NCI-H1092 (cell line): ENCODE measurements at places on chromosomes 6 and 20.

DNA sequence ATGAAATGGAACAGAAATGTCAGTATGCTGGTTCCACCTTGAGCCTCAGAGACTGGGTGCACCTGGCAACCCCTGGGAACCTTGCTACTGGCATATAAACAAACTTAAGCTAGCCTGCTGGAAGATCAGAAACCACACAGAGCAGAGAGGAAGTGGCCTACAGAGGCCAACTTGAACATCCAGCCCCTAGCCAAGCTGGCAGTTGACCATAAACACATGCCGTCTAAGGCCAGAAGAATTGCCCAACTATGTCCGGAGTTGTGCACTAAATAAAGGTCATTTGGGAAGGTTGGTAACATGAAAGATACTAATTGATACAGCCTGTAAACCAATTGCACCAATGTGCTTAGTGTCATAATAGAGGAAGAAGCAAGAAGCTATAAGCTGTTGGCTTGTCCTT, 266.6 kb upstream of the BTBD3 start:
- DNase-seq, result no peak

GRCh38 chr6:15888798-15889772, 226.3 kb upstream of the DTNBP1 start:
- no peak for DNase-seq

DNA sequence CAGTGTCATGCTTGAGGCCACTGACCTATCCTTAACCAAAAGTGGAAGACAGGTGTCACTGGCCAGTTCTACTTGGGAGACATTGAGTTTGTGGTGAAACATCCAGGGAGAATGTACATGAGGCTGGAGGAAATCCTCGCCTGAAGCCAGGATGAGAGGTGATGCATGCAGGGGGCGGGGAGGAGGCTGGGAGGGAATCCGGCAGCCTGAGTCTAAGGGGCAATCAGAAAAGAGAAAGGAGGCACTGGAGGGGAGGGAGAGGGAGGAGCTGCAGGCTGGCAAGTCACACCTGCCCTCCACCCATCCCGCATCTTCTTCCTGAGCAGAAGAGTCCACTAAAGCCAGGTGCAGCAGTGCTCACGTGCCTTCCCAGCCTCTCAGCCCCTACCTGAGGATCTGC, 14.9 kb upstream of the DDO start:
- DNase-seq, result no peak

GRCh38 chr6:135233686-135234491, 52.8 kb downstream of the MYB start:
- DNase-seq, result no peak
